ENCODE measurements at places on chromosomes 1 and 21. TPM values are rescaled to one million over a fixed set of nuclear protein-coding genes. Genes with fewer than 3 reads are reported as not detected.

DNA sequence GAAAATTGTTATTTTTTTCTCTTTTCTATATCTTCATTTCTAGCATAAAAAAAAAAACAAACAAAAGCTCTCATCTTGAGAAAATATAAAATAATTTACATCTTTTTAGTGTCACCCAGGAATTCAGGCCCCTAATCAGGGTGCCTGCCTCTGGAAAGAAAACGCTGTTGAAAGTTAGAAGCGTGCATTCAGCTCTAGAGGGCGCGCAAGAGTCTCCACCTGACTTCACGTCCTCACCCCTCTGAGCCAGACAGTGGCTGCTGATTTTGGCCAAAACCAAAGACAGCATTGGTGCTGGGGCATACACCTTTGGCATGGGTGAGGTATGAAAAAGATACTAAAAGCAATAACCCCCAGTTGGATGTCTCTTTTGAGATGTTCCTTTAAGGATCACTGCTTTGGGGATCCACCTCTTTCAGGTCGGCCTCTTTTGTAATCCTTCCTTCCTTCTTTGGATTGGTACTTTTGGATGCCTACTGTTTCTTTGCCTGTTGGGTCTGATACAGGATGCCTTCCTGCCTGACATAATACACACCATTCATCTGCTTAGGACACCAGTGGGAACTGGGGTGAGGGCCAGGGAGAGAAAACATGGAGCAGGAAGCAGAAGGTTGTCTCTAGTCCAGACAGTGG, 77.6 kb upstream of the CHRM3 start:
- no peak for DNase-seq

DNA sequence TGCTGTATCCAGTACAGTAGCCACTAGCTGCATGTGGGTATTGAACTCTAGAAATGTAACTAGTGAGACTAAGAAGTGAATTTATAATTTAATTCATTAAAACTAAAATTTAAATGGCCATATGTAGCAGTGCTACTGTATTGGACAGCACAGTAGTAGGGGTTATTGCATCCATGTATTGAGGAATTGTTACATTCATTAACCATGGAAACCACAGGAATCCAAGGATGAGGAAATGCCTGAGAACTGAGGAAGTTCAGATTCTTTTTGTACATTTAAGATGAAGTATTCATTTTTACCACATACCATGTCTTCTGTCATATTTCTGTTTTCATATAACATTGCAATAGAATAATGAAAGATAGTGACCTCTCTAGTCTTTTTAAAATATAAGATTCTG, 2.6 kb downstream of the MTF2 start:
- DNase-seq, result no peak

DNA sequence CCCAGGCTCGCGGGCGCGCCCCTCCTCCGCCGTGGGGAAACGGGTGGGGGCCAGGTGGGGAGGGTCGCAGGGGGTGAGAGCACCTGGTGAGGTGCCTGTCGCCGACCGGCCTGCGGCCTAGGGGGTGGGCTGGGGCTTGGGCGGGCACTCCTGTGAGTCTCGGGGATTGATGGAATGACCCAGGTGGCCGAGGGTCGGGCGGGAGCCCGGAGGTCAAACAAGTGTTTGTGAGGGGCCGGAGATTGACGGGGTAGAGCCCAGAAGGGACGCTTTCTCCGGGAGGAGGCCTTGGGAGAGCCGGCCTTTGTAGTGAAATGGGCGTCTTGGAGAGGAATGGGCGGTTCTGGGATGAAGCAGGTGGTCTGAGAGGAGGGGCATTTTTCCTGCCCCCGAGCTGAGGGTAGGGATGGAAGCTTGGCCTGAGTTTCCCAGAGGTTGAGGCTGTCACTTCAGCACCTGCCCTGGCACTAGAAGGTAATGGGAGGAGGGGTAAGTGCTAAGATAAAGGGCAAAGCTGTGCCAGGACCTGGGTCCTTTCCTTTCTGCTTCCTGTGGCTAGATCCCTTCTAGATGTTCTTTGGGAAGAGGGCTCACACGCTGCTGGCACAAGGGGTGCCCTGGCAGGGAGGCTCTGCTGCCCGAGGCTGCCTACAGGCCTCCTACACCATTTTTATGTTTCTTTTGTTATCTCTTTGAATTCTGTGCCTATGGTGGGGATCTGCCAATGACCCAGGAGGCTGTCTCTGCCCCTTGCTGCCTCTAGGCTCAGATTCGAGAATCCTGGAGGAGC, 56.1 kb downstream of the NDUFS5 start:
- DNase-seq, result no peak

CFHR4 gene
- polyA plus RNA-seq, result 0.04 TPM
